Left renal pelvis (tissue), 4 donors: ENCODE measurements at places on chromosomes 3 and 15. TPM values are rescaled to one million over a fixed set of nuclear protein-coding genes. Genes with fewer than 3 reads are reported as not detected.

Gene CPEB1
- polyA plus RNA-seq = 0.91 TPM

Gene LYZL4
- not detected for polyA plus RNA-seq

Gene LRRIQ4
- polyA plus RNA-seq = 0.17 TPM

Gene KLF15
- polyA plus RNA-seq = 2.6 TPM

Gene XCR1
- polyA plus RNA-seq = not detected

Gene MORC1
- 0.60 TPM for polyA plus RNA-seq

Gene ANKRD63
- polyA plus RNA-seq = not detected

Gene SLC28A1
- polyA plus RNA-seq = 6.4 TPM

Gene GAP43
- polyA plus RNA-seq = 1.1 TPM

Gene GPR149
- 0.55 TPM for polyA plus RNA-seq

Gene MUC13
- polyA plus RNA-seq = not detected

Gene PCSK6
- polyA plus RNA-seq = 8.3 TPM

Gene KAT2B
- 30.8 TPM for polyA plus RNA-seq

Gene CD200R1
- polyA plus RNA-seq = 1.3 TPM

Gene ECE2
- not detected for polyA plus RNA-seq

Gene TMEM158
- 7.0 TPM for polyA plus RNA-seq

Gene GPR156
- 3.0 TPM for polyA plus RNA-seq

Gene AMT
- polyA plus RNA-seq = 45.9 TPM

Gene VGLL3
- polyA plus RNA-seq = 9.3 TPM

Gene ABCF3
- polyA plus RNA-seq = 77.4 TPM

Gene DNAJA4
- 21.2 TPM for polyA plus RNA-seq

Gene DOCK3
- 1.6 TPM for polyA plus RNA-seq

Gene AGTR1
- polyA plus RNA-seq = 29.6 TPM

Gene DISP2
- 0.78 TPM for polyA plus RNA-seq

Gene HGD
- 76.9 TPM for polyA plus RNA-seq

Gene GREM1
- 0.26 TPM for polyA plus RNA-seq

Gene ARGFX
- not detected for polyA plus RNA-seq

Gene CHRNA5
- polyA plus RNA-seq = 11.3 TPM
